ENCODE measurements at places on chromosomes 1 and 21.
A peak's percentile ranks its signal among the peaks of the same experiment; 100 is the strongest.

GRCh38 chr1:239735111-239735510 is 348.7 kb downstream of the CHRM3 start:
- no peaks in the 10 kb centered on the region for H3K36me3 ChIP-seq
- no peak overlapping the region for H3K27ac ChIP-seq
- H3K27me3 ChIP-seq: no peaks in the 10 kb centered on the region

DNA sequence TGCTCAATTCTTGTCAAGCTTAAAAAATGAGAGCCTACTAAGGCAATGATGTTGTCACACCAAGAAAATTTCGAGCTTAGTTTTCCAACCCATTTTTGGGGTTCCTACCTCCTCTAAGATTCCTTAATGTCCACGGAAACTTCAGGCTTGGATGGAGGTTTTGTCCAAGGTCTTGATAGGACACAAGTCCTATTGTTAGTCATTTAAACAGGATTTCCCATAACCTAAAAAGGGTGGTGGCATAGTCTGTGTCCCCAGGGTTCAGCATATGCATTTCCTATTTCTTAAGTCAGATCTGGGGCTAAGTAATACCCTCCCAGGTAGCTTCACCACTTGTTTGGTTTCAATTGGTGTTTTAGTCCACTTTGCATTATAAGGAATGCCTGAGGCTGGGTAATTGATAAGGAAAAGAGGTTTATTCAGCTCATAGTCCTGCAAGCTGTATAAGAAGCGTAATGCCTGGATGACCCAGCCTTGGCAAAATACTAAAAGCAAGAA is 10.9 kb upstream of the PADI2 start:
- no peaks in the 10 kb centered on the region for H3K27me3 ChIP-seq
- H3K27ac ChIP-seq: no peak overlapping the region
- no peaks in the 10 kb centered on the region for H3K36me3 ChIP-seq
- H3K4me3 ChIP-seq: no peak overlapping the region
- H3K4me1 ChIP-seq: no peaks in the 10 kb centered on the region

- no peak overlapping the region for H3K27ac ChIP-seq
- no peak overlapping the region for H3K4me3 ChIP-seq
- H3K4me1 ChIP-seq: no peaks in the 10 kb centered on the region
- no peaks in the 10 kb centered on the region for H3K27me3 ChIP-seq
- H3K36me3 ChIP-seq: no peaks in the 10 kb centered on the region
Observed at GRCh38 chr1:75901371-75901770, 30.8 kb downstream of the ASB17 start.

DNA sequence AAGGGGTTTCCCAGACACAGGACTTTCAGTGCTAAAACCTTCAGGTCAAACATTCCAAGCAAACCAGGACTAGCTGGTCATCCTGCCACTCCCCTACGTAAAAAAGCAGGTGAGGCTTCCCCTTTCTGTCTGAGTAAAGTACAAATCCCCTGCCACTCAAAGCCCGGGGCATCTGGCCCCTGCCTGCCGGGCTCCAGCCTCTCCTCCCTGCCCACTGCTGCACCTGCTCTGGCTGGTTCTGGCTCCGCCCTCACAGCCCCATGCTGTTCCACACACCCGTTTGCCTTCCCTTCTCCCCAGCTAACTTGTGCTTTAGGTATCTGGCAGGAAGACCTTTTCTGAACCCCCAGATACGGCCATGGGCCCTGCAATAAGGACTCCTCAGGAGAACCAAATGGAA is 23.3 kb upstream of the S100A7 start:
- H3K36me3 ChIP-seq: no peaks in the 10 kb centered on the region
- no peak overlapping the region for H3K4me3 ChIP-seq
- no peaks in the 10 kb centered on the region for H3K27me3 ChIP-seq
- H3K27ac ChIP-seq: no peak overlapping the region

- no peak overlapping the region for H3K27ac ChIP-seq
- DNase-seq: no peak
- no peaks in the 10 kb centered on the region for H3K4me1 ChIP-seq
- no peak overlapping the region for H3K4me3 ChIP-seq
Observed at GRCh38 chr1:153907134-153907533, 15.6 kb downstream of the GATAD2B start.

GRCh38 chr1:168287237-168287664 is 6.6 kb downstream of the TBX19 start:
- no peaks in the 10 kb centered on the region for H3K36me3 ChIP-seq
- H3K27me3 ChIP-seq: no peaks in the 10 kb centered on the region
- H3K4me1 ChIP-seq: peaks cover 7% of the 10 kb centered on the region

DNA sequence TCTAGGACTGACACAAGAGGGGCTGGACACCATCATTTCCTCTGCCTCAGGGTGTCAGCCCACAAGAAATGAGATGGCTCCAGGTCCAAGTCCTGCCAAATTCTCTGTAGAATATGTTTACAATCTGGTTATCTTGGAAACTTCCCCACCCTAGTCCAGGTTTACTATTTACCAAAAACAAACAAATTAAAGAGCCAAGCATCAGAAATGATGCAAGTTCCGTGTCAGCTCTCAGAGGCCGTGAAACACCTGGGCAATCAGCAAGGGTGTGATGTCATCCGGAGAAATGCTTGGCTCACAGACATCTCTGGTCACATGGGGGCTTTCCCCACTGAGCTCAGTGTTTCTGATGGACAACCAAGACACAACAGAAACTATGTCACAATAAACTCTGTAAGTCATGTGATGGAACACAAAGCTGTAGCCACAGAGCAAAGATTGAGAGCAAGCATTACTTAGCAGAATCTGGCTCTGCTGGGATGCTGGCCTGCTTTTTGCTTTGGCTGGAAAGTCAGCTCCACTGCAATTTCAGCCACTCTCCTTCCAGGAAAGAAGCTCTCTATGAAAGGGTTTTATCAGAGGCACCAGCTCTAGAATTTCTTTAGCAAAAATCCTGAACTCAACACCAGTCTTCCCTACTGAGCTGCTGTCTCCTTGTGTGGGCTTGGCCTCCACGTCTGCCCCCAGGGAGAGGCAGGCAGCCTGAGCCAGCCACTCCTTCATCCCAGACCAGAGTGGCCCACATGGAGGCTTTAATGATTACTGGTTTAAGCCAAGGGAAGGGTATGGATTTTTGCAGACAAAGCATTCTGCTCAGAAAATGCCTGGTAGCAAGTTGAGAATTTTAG is 55.9 kb downstream of the NENF start:
- no peaks in the 10 kb centered on the region for H3K4me1 ChIP-seq
- H3K27me3 ChIP-seq: no peaks in the 10 kb centered on the region
- DNase-seq: no peak
- no peaks in the 10 kb centered on the region for H3K36me3 ChIP-seq

- no peaks in the 10 kb centered on the region for H3K36me3 ChIP-seq
- DNase-seq: no peak
- no peak overlapping the region for H3K27ac ChIP-seq
- H3K4me3 ChIP-seq: no peak overlapping the region
Observed at GRCh38 chr1:247400685-247401084, 15.3 kb upstream of the NLRP3 start.

- H3K4me3 ChIP-seq: no peak overlapping the region
- no peaks in the 10 kb centered on the region for H3K27me3 ChIP-seq
- H3K27ac ChIP-seq: no peak overlapping the region
- H3K36me3 ChIP-seq: no peaks in the 10 kb centered on the region
- no peak for DNase-seq
Observed at GRCh38 chr21:37550618-37551330, 184.2 kb downstream of the DYRK1A start.

DNA sequence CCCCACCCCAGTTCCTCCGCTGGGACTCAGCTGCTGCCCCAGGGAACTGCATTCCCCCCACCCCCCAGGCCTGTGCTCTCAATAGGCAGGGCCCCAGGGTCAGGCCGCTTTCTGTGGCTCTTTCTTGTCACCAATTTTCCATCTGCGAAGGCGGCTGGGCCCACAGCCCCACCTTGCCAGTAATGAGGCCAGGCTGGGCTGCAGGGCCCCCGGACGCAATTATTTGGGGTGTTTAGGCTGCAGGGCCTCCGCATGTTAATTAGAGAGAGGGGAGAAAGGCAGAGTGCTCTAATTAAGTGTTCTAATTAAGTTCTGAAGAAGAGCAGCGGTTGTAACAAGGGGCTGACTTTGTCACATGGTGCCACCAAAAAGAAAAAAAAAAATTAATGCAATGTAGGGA is 71.8 kb downstream of the EPHB2 start:
- no peaks in the 10 kb centered on the region for H3K36me3 ChIP-seq
- no peak for DNase-seq

GRCh38 chr1:16484931-16485330 is 29.2 kb downstream of the RNU1-1 start:
- no peak for DNase-seq
- H3K27ac ChIP-seq: no peak overlapping the region
- H3K4me3 ChIP-seq: no peak overlapping the region
- no peaks in the 10 kb centered on the region for H3K27me3 ChIP-seq
- H3K36me3 ChIP-seq: no peaks in the 10 kb centered on the region

DNA sequence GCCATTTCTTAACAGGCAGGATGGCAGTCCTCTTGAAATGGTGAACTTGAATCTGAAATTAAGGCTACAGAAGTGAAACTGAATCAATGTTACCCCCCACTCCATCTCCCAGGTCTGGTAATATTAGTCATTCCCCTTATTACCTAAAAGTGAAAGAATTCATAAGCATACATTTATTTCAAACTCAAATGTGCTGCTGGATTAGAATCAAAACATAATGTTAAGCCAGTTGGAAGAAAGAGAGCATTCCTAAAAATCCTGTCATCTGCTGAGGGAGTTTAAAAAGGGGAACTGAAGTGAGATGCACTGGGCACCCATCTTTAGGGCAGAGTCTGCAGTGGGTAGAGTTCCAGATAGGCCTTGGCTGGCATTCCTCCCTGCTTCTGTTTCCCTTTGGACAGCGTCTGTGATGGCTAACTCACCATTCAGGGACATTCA is 17.4 kb downstream of the KIAA0319L start:
- peaks cover 24% of the 10 kb centered on the region for H3K36me3 ChIP-seq
- peak; percentile 57 for DNase-seq
- peaks cover 59% of the 10 kb centered on the region for H3K4me1 ChIP-seq

DNA sequence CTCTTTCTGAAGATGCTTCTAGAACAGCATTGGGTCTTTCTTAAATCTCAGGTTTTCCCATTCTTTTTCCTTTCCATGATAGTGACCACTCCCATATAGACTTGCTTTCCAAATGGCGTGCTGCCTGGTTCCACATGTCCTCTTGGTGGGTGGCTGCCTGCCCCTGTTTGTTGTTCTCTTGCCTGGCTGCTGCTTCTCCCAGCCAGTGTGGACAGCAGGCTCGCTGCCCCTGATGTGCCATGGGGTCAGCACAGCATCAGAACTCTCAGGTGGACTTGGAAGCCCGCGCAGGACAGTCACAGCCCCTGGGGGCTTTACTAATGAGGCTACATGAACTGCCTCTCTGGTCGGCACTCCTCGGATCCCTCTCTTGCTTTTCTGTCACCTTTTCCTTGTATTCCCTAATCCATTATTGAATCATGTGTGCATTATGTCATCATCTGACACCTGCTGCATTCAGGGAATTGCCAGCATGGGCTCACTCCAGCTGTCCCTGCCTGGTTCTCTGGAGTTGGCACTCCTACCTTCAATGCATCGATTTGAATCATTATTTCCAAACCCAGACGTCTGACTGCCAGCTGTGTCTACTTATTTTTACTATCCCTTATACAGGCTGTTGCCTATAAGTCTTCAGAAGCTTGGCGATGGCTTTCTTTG is 100.5 kb upstream of the COA6 start:
- no peak for DNase-seq
- no peaks in the 10 kb centered on the region for H3K27me3 ChIP-seq
- H3K4me3 ChIP-seq: no peak overlapping the region
- no peaks in the 10 kb centered on the region for H3K36me3 ChIP-seq
- no peak overlapping the region for H3K27ac ChIP-seq

DNA sequence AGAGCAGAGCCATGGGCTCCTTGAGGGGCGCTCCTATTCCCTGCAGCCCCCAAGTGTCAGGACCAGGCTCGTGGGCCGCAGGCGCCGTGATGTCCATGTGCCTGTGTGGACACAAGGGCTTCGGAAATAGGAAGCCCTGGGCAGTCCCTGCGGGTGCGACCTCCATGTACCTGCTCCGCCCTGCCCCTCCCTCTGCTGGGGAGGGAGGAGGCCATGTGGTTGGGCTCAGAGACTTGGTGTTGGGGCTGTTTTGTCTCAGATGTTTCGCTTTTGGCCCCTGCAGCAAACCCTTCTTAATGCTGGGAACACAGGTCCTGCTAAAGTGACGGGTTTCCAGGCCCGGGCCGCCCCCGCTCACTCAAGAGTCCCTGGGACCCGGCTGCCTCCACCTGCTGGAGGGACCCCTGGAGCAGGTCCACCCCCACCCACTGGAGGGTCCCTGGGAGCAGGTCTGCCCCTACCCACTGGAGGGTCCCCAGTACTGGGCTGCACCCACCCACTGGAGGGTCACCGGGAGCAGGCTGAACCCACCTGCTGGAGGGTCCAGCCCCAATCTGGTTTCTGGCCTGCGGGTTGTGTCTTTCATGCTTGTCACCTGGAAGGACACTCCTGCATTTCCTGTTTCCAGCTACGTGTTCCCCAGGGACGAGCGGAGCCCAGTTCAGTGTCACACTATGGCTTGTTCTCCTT is 156.5 kb downstream of the PEX14 start:
- no peak for DNase-seq
- no peak overlapping the region for H3K4me3 ChIP-seq
- no peaks in the 10 kb centered on the region for H3K4me1 ChIP-seq
- H3K36me3 ChIP-seq: no peaks in the 10 kb centered on the region

GRCh38 chr1:181737056-181737455 is 253.7 kb downstream of the CACNA1E start:
- no peak overlapping the region for H3K4me3 ChIP-seq
- H3K27me3 ChIP-seq: no peaks in the 10 kb centered on the region
- DNase-seq: no peak
- H3K4me1 ChIP-seq: no peaks in the 10 kb centered on the region
- no peaks in the 10 kb centered on the region for H3K36me3 ChIP-seq
- no peak overlapping the region for H3K27ac ChIP-seq

DNA sequence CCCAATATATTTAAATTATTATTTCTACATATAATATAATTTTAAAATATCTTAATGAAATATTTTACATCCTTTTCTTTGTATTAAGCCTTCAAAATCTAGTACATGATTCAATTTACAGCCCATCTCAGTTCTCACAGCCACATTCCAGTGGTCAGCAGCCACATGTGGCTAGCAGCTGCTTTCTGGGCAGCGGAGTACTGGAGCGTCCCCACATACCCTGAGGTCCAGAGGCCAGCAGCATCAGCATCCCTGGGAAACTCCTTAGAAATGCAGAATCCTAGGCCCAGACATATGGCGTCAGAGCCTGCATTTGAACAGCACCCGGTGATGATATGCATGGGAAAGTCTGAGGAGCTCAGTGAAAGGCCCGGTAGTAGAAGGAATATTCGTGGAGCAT is 8.6 kb upstream of the LHX4 start:
- H3K27me3 ChIP-seq: no peaks in the 10 kb centered on the region
- no peak overlapping the region for H3K27ac ChIP-seq
- H3K36me3 ChIP-seq: no peaks in the 10 kb centered on the region
- no peak overlapping the region for H3K4me3 ChIP-seq
- no peak for DNase-seq
- H3K4me1 ChIP-seq: no peaks in the 10 kb centered on the region

- no peak overlapping the region for H3K4me3 ChIP-seq
- peaks cover 5% of the 10 kb centered on the region for H3K4me1 ChIP-seq
- no peaks in the 10 kb centered on the region for H3K36me3 ChIP-seq
- no peak overlapping the region for H3K27ac ChIP-seq
Observed at GRCh38 chr1:193457676-193458075, 271.3 kb upstream of the B3GALT2 start.

GRCh38 chr1:185375583-185375982 is 58.5 kb upstream of the IVNS1ABP start:
- no peak for DNase-seq
- H3K4me3 ChIP-seq: no peak overlapping the region
- H3K36me3 ChIP-seq: no peaks in the 10 kb centered on the region
- no peak overlapping the region for H3K27ac ChIP-seq
- no peaks in the 10 kb centered on the region for H3K4me1 ChIP-seq

Data from Karpas-422 (cell line).